ENCODE measurements at places on chromosomes 12 and 14. TPM values are rescaled to one million over a fixed set of nuclear protein-coding genes. Genes with fewer than 3 reads are reported as not detected.

DNA sequence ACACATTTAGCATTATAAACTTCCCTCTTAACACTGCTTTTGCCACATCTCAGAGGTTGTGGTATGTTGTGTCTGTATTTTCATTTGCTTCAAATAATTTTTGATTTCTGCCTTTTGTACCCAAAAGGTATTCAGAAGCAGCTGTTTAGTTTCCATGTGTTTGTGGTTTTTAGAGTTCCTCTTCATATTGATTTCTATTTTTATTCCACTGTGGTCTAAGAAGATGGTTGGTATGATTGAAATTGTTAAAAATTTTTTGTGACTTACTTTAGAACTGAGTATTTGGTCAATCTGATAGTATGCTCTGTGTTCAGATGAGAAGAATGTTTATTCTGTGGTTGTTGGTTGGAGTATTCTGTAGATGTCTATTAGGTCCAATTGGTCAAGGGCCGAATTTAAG is 76.4 kb downstream of the IFNG-AS1 start:
- no peak for DNase-seq

DNA sequence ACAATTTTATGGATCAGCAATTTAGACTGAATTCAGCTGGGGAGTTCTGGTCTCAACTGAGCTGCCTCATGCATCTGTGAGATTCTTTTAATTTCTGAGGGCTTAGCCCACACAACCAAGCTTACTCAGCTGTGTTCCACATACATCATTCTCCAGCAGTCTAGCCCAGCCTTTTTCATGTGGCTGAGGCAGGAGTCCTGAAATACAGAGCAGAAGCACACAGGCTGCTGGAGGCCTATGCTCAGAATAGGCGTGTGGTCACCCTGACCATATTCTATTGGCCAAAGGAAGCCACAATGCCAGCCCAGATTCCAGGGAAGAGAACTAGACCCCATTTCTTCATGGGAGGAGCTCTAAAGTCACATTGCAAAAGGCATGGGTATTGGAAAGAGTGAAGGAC is 72.3 kb upstream of the DHRS4 start:
- no peak for DNase-seq

GRCh38 chr12:127306604-127307215 is 960.3 kb upstream of the TMEM132C start:
- DNase-seq: no peak

GRCh38 chr12:68976395-68976841 is 43.4 kb upstream of the CPM start:
- no peak for DNase-seq

DNA sequence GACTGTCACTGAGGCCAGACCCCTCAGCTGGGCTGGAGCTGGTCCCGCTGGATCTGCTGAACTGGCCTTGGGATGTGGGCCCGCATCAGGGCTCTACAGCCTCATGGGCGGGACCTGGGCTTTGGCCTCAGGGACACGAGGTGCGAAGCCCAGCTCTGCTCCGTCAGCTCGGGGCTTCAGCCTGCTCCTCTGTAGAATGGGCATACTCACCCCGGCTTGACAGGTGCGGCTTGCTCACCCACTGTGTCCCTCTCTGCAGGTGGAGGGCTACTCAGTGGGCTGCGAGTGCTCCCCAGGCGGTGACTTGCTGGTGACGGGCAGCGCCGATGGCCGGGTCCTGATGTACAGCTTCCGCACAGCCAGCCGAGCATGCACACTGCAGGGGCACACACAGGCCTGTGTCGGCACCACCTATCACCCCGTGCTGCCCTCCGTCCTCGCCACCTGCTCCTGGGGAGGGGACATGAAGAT is 57.6 kb downstream of the BEGAIN start:
- peak; percentile 5 for DNase-seq

DNA sequence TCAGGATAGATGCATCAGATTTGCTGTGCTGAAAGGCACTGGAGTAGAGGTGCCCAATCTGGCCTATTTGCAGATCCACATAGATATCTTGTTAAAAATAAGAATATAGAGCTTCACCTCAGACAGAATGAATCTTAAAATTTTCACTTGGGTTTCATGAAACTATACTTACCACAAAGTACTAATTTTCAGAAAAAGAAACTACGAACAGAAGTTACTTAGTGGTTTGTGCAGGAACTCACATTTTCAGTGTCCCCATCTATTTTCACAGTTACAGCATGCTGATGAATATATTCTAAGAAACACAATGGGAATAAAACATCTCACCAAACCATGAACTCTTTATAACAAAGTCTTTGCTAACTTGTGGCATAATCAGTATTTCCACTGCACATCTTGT is 449.4 kb downstream of the RERGL start:
- no peak for DNase-seq

DNA sequence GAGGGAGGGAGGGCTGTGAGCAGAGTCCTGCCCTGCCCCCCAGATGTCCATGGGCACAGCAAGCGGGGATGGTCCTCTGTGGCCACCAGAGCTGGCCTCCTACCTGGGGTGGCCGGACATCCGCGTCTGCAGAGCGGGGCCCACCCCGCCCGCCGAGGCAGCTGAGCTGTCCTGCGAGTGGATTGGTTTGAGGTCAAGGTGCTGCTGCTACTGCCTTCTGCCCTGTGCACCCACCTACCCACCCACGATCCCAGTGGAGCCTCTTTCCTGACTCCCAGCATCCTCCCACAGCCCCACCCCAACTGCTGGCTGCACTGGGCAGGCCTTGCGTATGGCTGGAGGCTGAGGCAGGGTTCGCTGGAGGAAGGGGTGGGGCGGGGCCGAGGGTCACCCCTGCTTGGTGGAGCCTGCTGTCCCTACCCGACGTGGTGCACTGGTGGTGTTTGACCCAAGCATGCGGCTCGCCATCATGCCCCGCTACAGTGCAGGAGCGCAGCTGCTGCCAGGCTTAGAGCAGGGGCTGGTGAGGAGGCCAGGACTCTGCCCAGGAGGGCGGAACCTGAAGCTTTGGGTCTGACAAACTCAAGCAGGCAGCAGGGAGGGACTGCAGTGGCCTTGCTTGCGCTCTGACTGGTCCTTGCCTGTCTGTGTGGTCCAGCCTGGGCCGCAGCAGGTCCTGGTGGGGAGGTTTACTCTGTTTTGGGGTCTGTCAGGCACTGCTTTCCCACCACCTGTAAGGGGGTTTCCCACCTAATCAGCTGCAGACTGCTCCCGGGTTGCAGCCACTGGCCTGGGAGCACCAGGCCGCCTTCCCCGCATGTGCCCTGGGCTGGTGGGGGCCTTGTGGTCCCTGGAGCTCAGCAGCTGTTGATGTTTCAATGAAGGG is 23.7 kb downstream of the CEP170B start:
- DNase-seq: peak; percentile 9

GRCh38 chr12:39275846-39276245 is 167.1 kb downstream of the KIF21A start:
- no peak for DNase-seq

DNA sequence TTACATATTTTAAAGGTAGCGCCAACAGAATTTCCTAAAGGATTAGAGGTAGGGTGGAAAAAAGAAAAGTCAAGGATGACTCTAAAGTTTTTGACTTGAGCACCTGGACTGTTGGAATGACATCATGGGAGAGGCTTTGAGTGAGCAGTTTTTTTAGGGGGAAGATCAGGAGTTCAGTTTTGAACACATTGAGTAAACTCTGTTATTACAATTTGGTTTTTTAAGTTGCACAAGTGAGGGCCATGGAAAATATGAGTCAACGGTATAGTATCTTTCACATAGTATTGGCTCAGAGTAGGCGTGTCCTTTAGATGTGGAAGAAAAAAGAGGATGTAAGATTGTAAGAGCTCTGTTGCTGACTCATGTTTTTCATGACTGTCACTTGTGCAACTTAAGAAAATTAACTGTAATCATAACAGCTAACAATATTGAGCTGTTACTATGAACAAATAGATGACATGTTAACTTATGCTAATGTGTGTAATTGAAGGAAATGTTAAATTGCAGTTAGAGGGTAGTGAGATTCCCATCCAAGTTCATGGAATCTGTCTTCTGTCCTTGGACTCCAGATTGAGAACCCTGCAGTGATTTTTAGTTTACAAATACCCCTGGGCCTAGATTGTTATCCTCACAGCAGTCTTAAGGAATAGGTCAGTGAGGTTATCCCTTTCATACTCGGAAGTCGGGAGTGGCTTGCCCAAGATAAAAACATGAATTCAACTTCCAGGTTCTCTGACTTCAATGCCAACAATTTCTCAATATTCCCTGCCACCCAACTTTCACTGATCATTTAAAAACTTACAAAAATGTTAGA is 48.2 kb upstream of the ATP2B1 start:
- no peak for DNase-seq

DNA sequence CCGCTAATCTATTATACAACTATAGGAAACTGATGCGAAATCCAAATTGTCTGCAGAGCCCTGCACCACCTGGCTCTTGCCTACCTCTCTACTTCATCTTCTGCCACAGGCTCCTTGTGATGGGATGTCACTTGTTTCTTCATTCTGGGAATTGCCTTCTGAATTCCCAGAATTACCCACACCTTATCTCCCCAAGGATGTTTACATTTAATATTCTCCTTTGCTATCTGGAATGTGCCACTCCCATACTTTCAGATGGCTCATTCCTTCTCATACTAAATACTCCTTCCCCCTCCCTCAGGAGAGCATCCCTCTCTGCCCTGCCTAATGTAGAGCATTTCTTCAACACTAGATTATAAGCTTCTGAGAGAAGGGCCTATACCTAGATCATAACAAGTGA is 573.1 kb downstream of the GALC start:
- DNase-seq: no peak

Gene BMP4
- 9.8 TPM for total RNA-seq

Gene BHLHE41
- total RNA-seq: 33.4 TPM

Gene CKAP4
- total RNA-seq: 51.8 TPM

Gene HNF1A
- total RNA-seq: not detected

Gene LTBP2
- total RNA-seq: 26.5 TPM

All from left ventricle myocardium inferior (tissue), 1 donor.